Pulmonary artery endothelial cell (primary cell): ENCODE measurements at places on chromosomes 4 and X.

DNA sequence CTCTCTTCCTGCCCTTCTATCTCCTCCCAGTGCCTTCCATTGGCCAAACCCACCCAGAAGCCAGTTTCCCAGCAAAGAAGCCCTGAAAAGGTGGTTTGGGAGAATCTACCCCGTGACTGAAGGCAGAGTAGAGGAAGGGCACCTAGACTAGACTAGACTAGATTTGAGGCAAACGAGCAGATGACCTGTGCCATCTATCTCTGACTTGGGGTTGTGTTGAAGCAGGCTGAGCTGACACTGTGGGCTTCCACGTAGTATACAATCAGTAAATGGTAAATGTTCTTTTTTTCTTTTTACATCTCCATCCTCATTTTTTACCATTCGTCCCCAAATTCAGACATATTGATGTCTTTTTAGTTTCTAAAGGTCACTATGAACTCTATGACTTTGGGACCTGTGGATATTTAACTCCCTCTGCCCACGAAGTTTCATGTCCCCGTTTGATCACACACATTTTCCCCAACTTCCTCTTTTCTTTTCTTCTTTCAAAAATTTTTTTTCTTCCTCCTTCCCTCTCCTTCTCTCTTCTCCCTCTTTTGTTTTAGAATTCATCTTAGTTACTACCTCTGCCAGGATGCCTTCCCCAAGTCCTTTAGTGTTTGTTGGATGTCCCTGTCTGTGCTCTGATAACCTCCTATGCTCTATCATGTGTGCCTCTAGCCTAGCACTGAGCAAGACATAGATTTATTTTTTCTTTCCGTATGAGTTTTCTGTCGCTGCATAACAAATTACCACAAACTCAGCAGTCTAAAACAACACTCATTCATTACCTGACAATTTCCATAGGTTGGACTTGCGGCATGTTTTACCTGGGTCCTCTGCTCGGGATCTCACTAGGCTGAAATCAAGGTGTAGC lies 6.2 kb upstream of the AFF1 start:
- no peak for DNase-seq

- DNase-seq: no peak
These were observed 169.3 kb upstream of the FRMPD4 start for GRCh38 chrX:11968991-11969390.

GRCh38 chr4:48974979-48975640 lies 11.0 kb upstream of the CWH43 start:
- no peak for DNase-seq

- no peak for DNase-seq
These were observed 309.5 kb downstream of the TMA16 start for GRCh38 chr4:163804001-163804400.

GRCh38 chr4:6474705-6475457 lies 2.5 kb upstream of the PPP2R2C start:
- no peak for DNase-seq

GRCh38 chr4:77989968-77990367 lies 67.2 kb upstream of the FRAS1 start:
- no peak for DNase-seq

DNA sequence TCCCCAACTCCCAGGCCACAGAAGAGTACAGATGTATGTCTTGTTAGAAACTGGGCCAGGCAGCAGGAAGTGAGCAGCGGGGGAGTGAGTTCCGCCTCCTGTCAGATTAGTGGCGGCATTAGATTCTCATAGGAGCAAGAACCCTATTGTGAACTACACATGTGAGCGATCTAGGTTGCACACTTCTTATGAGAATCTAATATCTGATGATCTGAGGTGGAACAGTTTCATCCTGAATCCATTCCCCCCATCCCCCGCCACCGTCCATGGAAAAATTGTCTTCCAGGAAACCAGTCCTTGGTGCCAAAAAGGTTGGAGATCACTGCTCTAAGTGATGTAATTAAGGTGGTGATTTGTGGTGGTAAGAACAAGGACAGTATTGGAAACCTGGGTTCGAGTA lies 24.5 kb upstream of the NEXMIF start:
- DNase-seq: no peak

DNA sequence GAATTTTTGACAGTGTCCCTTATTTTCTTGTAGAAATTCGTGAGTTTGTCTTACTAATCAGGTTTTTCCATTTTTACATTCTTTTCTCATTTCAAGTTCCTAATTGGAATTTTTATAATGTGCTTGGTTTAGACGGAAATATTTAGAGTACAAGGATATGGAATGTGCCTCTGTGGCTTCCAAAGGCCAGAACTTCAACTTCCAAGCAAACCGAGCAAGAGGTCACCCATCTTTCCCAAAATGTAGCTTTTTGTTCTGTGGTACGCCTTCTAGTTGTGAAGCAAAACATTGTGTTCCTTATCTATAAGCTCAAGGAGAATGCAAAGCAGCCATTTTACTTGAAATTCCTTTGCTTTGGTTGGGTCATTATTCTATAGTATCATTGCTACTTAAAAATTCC lies 212.8 kb upstream of the PACRGL start:
- DNase-seq: no peak

DNA sequence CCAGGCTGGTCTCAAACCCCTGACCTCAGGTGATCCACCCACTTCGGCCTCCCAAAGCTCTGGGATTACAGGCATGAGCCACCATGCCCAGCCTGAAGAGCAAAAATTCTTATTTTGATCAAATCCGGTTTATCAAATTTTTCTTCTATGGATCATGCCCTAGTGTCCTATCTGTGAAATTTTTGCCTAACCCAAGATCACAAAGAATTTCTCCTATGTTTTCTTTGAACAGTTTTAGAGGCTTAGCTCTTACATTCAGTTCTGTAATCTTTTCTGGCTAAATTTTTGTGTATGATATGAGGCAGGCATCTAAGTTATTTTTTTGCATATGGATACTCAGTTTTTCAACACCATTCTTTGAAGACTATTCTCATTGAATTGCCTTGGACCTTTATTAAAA lies 27.4 kb downstream of the EDNRA start:
- no peak for DNase-seq

DNA sequence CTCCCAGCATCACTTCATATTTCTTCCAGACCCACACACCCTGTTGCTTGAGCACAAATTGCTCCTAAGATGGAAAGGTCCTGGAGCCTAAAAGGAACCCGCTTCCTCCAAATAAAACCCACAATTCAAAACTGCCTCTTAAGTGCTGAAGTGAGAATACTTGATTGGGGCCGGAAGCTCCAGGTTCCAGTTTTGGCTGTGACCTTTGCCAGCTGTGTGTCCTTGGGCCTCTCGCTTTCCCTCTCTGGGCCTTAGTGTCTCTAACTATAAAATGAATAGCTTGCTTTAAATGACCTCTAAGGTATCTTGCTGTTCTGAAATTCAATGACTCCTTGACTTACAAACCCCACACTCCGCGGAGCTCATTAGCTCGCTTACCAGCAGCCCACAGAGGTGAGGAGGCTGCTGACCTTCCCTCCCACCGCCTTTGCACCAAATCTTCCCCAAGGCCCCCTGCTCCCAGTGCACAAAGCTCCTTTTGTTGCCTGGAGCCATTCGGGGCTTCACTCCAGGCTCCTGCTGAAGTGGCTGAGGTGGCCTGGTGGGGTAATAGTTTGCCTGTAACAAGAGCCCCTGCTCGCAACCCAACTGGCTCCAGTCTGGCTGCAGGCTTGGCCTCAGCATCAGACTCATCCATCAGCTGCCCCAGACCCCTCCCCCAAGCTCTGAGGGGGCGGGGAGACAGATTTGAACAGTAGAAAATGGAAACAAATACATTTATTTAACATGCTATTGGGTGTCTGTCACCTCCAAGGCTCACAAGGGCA lies 21.8 kb downstream of the STARD8 start:
- DNase-seq: no peak

- no peak for DNase-seq
These were observed 107.8 kb upstream of the MYOZ2 start for GRCh38 chr4:119027811-119028210.

GRCh38 chr4:186307497-186307896 lies 41.5 kb downstream of the F11 start:
- DNase-seq: no peak

- no peak for DNase-seq
These were observed 28.0 kb upstream of the AMBN start for GRCh38 chr4:70564033-70564432.

DNA sequence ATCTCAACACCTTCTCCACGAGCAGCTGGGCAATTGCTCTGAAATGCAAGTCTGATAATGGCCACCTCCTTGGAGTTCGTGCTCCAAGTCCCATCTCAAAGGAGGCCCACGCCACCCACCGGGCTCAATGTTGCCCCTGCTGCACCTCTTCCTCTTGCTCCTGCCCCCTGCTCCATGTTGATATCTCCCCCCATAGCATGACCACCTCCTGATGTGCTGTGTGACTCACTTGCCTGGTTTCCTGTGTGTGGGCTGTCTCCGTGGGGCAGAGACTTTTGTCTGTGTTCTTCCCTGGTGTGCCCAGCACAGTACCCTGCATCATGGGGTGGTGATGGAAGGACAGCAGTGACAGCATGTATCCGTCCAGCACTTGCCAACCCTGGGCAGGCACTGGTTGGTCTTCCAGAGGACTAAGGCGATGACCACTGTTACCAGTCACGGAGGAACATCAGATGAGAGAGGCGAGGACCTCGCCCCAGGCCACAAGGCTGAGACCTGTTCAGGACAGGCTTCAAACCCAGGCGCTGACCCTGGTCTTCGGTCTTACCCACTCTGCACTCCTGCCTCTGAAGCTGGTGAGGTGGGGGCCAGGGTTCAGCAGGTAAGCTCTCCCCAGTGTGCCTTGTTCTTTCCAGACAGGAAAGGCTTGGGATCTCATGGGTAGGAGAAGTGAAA lies 104.6 kb upstream of the LRPAP1 start:
- no peak for DNase-seq

- no peak for DNase-seq
These were observed 2.2 kb downstream of the FBXO8 start for GRCh38 chr4:174281182-174281737.

- DNase-seq: no peak
These were observed 151.1 kb downstream of the CDS1 start for GRCh38 chr4:84734037-84734436.

DNA sequence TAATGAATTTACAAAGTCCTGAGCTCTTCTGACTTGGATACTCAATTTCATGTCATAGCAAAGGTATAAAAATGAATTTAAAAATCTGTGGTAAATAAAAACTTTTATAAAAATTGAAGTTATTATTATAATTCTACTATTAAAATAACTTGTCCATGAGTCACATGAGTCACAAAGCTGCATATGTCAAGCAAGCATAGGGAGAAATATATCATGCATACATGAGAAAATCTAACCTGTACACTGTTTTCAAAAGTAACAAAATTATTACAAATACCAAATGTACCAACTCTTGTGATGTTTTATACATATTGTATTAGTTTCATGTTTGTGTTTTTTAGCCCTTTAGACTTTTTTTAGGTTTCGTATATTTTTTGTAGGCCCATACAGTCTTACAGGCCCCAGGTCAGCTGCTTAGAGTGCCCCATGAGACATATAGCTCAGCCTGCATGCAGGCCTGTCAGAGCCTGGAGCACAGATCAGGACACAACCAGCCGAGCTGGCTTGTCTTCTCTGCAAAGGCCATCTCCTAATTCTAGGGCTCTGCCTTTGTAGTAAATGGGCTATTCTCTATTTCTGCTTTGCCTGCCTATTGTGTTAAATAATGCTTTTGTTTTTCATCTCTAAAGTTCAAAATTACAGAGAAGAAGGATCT lies 818.7 kb upstream of the TENM3 start:
- DNase-seq: no peak

DNA sequence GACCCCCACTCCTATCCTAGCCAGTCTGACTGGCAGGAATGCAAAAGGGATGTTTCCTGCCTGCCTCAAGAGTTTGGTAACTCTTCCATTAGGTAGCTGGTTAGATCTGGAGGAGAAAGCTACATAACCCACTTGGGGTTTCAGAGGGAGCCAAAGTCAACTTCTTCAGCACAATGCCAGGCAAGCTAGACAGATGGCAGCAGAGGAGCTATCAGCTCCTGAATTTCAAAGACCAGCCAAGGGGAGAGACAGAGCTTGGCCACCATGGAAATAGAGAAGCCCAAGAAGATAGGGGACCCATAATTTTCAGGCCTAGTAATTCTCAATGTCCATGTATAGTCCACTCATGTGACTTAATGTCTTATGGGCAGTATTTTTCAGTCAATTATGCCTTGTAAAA lies 56.4 kb downstream of the PGRMC1 start:
- DNase-seq: no peak

GRCh38 chrX:15781961-15782699 lies 8.2 kb upstream of the ZRSR2 start:
- no peak for DNase-seq

DNA sequence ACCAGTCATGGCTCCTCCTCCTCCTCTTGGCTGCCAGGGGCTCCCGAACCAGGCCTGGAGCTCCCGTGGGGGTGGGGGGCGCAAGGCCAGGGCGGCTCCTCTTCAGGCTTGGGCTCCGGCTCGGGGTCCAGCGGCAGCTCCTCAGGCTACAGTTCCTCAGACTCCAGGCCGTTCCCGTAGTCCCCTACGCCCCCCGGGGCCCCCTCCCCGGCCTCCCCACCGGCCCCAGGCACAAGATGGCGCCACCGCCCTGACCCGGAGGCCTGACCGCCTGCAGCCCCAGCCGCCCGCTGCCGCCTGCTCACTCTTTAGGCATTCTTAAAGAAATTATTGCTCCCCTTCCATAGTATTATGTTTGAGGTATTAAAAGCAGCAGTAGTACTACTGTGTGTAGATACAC lies 54.5 kb downstream of the TAF1 start:
- no peak for DNase-seq

DNA sequence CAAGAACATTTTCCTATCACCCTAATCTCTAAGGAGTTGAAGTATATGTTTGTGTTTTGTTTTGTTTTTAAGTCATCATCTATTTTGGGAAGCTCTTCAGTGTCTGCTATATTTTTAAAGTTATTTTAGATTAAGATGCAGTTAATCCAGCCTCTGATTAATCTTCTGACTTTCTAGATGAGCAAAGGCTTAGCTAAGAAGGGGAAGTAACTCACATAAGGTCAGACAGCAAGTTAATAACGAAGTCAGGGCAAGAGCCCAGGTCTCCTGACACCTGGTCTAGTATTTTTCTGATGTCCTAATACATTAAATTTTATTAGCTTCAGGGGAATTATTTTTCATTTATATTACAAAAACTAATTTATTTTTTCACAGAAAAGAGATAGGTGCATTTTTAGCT lies 168.5 kb downstream of the SOWAHB start:
- no peak for DNase-seq

DNA sequence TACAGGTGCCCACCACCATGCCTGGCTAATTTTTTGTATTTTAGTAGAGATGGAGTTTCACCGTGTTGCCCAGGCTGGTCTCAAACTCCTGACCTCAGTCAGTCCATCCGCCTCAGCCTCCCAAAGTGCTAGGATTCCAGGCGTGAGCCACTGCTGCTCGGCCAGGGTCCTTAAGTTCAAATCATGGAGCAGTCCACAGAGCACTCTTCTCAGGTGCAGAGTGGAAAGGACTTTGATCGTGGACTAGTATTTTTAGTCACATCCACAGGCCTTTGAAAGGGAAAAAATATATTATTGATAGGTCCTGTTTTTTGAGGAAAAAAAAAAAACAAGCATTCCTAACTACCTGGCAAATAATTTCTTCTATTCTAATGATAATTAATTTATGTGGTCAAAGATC lies 31.2 kb downstream of the GAB1 start:
- no peak for DNase-seq
